ENCODE measurements at places on chromosomes 7 and 10.

- DNase-seq = no peak
Measured at GRCh38 chr7:5339955-5340354, 57.2 kb downstream of the SLC29A4 start.

DNA sequence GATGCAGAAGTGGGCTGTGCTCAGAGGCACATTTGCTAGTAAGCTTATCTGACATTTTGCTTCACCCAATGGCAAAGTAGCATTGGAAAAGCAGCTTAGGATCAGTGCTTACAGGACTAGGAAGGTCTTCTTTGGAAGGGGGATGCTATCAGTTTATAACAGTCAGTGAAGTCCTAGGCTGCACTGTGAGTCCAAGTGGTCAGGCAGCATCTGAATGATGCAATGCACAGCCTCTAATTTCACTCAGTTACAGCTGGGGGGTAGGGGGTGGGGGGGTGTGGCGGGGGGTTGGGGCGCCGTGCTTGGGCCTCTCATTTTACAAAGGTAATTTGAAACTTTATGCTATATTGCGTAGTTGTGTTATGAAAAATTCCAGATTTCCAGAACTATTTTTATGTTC lies 652.3 kb upstream of the MGMT start:
- DNase-seq = no peak

DNA sequence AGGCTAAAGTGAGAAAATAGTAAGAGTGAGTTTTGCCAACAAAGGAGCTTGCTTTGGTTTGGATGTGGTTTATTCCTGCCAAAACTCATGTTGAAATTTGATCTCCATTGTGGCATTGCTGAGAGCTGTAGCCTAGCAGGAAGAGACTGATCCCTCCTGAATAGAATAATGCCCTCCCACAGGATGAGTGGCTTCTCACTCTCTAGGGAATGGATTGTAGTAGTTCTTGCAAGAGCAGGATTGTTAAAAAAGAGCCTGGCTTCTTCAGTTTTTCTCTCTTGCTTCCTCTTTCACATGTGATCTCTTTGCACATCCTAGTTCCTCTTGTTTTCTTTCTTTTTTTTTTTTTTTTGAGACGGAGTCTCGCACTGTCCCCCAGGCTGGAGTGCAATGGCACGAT lies 34.4 kb downstream of the ASAH2 start:
- no peak for DNase-seq

DNA sequence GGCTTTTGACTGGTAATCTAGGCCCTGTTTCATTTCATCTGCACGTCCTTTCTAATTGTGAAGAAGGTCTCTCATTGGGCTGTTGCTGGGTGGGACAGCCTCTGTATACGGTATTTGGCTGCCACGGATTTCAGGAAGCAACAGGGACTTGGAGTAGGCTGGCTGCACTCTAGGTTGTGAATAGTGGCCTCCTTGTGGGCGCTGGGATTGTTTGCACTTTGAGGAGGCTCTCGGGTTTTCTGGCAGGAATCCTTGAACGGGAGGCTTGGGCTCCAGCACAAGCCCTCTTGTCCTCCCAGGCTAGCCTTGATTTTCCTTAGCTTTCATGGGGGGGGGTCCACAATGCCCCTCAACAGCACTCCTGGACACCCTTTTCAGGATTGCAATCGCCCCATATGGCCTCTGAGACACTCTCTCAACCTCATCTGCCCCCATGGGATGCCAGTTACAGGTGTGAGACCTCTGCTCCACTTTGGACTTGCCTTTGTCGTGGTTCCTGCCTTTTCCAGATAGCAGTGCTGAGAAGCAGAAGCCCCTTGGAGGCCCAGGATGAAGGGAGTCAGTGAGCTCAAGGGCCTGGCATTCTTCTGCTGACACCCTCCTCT lies 33.9 kb upstream of the ZNF273 start:
- DNase-seq = no peak

GRCh38 chr7:837001-837400 lies 4.7 kb downstream of the SUN1 start:
- no peak for DNase-seq

- DNase-seq = no peak
Measured at GRCh38 chr10:43206391-43207235, 60.3 kb downstream of the RASGEF1A start.

DNA sequence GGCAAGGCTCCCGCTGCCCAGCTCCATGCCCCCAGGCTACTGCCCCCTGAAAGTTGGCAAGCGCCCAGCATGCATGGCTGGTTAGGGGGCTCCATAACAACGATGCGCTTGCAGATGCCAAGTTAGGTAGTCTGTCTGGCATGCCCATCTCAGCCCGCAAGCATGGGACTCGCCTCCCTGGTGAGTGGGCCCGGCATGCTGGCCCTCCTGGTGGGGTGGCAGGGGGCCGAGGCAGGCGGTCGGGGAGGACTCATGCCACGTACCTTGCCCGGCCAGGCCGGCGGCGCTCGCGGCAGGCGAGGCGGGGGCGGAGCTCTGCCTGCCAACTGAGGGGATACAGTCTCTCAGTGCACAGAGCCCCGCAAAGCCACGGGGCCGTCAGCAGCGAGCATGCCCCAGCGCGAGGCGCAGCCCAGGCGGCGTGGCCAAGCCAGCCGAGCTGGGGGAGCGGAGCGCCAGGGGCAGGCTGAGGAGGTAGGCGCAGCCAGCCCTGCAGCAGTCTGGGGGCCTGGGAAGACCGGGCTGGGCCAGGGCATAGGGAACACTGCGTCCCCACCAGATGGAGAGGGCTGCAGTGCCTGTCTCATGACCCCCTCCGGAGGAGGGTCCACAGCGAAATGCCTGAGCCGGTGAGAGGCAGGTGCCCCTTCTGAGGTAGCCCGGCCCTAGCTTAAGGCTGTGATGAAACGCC lies 28.0 kb upstream of the NDST2 start:
- no peak for DNase-seq

GRCh38 chr7:93920496-93921182 lies 896 bp upstream of the GNG11 start:
- DNase-seq = no peak

DNA sequence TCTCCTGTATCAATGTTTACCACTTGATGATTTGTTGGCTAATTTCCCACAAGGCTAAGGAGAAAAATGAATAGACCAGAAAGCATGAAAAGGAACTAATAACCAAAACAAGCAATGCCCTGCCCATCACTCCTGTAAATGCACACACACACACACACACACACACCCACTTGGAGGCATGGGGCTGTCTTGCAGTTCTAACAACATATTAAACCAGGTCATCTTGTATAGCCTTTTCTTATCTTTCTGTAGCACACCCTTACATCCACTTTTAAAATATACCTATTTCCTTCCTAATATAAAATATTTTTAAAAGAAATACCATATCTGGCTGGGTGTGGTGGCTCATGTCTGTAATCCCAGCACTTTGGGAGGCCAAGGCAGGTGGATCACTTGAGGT lies 105.3 kb downstream of the CTTNBP2 start:
- no peak for DNase-seq

- no peak for DNase-seq
Measured at GRCh38 chr7:33261585-33261984, 132.2 kb downstream of the BBS9 start.

DNA sequence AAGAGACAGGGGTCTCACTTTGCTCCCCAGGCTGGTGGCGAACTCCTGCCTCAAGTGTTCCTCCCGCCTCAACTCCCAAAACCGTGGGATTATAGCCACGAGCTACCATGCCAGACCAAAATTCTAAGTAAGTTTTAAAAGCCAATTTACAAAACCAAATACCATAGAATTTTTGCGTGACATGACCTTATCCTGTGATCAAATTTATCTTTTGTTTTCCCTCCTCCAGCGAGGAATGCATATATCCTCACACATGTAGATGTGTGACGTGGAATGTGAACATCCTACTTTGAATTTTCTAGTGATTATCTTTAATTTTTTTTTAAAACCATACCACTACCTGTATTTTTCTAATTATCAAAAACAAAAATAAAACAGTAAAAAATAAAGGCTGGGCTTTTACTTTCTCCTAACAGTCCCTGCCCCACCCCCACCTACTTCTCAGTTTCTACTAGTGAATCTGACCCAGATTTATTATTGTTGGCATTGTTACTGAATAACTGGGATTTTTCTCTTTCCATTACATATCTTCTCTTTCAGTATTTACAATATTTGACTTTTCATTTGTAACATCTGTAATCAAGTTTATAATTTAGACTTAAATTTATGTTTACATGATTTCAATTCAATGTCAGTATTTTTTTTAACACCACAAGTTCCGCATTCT lies 26.0 kb downstream of the CYTH3 start:
- DNase-seq = no peak

GRCh38 chr10:69467928-69468750 lies 16.9 kb downstream of the TSPAN15 start:
- DNase-seq = no peak

GRCh38 chr7:103921692-103922091 lies 67.8 kb downstream of the RELN start:
- no peak for DNase-seq

DNA sequence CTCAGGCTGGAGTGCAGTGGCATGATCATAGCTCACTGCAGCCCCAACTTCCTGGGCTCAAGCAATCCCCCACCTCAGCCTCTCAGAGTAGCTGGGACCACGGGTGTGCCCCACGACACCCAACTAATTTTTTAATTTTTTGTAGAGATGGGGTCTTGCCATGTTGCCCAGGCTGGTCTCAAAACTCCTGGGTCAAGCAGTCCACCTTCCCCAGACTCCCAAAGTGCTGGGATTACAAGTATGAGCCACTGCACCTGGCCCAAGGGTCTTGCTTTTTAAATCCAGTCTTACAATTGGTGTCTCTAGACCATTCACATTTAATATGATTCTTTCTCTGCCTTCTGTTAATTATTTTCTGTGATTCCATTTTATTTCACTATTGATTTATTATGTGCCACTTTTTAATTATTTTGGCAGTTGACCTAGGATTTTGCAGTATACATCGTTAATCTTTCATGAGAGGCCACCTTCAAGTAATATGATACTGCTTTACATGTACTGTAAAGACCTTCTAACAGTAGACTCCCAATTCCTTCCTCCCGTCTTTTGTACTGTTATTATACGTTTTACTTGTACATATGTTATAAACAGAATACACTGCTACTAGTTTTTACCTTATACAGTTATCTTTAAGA lies 18.7 kb downstream of the MMP21 start:
- no peak for DNase-seq

DNA sequence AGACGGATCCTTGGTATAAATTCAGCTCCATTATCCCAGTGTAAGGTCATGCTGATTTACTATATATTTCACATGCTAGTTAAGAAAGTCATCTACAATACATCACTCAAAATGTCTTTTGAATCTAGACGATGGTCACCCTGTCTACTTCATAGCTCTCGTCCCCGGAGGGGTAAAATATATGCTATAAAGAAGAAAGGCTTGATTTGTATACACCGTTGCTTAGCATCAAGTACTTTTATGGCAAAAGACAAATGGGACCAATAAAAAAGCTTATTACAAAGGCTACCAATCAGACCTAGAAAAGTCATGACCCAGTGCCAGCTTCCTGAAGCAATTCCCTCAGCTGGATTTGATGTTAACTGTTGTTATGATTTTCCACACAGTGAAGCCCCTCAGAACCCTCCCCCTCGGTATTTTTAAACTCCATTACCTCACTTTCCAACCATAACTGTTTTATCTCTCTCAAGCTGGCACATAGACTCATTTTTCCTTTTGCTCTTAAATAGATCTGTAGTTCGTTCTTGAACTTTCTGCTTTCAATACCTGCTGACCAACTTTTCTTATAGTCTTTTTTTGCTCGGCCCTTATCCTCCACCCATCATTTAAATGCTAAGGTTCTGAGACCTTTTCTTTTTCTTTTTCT lies 104.9 kb downstream of the DOCK4 start:
- DNase-seq = no peak
